ENCODE measurements at places on chromosomes 6 and 20.

DNA sequence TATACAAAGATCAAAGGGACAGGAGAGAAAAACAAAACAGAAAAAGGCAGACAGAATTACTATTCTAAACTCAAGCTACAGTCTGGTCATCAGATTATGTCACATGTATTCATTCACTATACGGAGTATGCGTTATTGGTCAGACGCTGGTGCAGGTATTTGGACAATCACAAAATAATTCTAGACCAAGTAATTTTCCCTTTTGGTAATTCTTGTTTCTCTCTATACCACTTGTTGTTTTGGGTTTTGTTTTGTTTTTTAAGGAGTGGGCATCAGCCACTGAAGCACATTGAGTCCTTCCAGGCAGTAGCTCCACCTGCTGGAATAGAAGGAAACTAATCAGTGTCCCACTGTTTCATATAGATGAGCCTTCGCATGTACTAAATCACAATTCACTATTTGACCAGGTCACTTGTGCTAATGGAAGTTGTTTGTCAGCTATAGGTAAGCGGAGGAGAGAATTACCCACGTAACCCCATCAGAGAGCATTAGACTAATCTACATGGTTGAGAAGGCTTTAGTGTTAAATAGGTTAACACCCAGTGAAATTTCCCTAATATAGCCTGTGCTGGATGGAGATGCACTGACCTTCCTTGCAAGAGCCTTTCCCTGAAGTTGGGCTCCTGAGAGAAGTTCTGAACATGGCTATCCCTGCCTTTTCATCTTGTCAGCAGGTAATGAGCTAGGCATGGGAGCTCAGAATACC, 77.9 kb downstream of the TNFAIP3 start:
- DNase-seq: no peak

DNA sequence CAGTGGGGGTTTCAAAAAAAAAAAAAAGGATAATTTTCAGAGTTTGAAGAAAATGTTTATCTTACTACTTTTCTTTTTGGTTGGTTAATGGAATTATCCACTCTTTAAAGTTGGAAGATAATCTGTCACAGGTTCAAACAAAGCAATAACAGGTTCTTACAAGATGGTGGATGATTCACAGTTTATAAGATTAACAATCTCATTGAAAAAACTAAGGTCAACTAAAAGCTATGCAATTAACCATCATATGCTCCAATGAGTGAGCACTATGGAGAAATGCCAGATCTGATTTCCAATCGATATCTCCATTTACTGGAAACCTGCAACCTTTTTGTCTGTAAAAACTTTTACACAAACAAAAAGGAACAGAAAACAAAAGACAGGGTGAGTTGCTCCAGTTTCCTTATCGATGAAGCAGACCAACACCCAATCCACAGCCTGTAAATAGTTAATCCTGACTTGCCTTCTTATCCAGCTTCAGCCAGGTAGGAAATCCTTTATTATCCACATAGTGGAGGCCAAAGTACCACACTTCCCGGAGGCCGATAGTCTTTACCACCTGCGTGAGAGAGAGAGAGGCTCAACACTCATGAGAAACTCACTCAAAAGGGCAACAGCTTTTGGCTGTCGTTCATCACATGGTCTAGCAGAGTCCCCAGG, 32.4 kb downstream of the EZR start:
- DNase-seq: no peak

GRCh38 chr20:62969179-62969760, 16.8 kb downstream of the SLC17A9 start:
- no peak for DNase-seq

DNA sequence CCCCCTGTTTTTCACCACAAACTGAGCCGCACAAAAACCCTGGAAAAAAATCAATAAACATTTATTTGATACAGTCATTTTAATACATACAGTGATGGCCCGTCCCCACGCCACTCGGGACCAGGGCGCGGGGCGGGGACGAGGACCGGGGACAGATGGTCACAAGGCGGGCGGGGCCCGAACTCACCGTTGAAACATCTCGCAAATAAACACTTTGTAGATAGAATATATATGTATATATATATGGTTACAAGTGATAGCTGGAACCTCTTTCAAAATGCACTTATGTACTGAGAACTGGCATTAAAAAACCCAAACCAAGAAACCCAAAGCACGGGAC, 418 bp upstream of the UCKL1 start:
- DNase-seq: no peak

GRCh38 chr20:21099751-21100577, 6.2 kb downstream of the LINC00237 start:
- no peak for DNase-seq

GRCh38 chr6:11151488-11151887, 40.0 kb upstream of the ERVFRD-1 start:
- DNase-seq: no peak

DNA sequence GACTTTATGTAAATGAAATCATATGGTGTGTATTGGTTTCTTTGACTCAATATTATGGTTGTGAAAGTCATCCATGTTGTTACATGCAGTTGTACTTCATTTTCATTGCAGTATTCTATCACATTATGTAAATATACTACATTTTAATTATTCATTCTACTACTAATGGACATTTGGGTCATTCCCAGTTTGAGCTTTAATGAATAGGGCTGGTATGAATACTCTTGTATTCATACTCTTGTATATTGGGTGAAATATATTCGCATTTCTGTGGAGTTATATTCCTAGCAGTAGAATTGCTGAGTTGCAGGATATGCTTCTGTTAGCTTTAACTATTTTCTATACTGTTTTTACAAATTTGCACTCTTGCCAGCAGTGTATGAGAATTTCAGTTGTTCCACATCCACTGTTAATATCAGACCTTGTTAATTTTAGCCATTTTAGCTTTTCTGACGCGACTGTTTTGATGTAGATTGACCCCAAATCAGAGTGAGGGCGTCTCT, 944.3 kb downstream of the KIF16B start:
- DNase-seq: no peak

DNA sequence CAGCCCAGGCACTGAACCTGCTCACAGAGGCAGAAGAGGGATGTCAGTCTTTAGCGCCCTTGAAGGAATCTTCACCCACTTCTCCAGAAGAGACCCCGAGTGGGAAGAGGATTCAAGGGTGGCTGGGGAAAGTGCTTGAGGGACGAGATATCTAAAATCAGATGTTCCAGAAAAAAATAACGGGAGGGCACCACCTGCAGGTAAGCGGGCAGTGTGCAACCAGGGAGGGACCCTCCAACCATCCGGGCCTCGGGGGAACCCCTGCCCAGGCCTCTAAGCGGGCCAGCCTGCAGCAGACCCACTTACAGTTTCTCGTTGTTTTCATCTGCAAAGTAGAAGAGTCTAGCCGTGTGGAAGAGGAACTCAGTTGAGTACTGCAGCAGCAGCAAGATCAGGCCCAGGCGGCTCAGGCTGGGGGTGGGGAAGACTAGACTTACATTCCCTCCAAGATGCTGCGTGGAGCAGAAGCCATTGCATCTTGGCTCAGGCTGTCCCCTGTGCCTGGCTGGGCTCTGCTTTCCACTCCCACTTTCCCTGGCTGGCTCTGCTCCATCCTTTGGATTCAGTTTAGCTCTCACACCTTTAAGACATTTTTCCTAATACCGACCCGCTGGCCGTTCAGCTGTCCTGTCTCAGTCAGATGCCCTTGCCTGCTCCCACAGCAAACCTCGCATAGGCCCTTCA, 71.0 kb downstream of the TRAM2 start:
- DNase-seq: no peak

DNA sequence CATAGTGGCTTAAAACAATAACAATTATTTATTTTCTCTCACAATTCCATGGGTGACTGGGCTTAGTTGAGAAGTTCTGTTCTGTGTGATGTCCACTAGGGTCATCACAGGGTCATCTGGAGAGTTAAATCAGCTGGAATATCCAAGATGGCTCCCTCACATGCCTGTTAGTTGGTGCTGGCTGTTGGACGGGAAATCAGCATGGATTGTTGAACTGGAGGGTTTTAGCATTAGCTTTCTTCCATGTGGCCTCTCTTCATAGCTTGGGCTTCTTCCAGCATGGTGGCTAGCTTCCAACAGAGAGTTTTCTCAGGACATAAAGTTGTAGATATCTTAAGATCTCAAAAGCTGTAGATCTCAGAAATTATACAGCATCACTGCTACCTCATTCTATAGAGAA, 19.6 kb downstream of the MARCKS start:
- no peak for DNase-seq

DNA sequence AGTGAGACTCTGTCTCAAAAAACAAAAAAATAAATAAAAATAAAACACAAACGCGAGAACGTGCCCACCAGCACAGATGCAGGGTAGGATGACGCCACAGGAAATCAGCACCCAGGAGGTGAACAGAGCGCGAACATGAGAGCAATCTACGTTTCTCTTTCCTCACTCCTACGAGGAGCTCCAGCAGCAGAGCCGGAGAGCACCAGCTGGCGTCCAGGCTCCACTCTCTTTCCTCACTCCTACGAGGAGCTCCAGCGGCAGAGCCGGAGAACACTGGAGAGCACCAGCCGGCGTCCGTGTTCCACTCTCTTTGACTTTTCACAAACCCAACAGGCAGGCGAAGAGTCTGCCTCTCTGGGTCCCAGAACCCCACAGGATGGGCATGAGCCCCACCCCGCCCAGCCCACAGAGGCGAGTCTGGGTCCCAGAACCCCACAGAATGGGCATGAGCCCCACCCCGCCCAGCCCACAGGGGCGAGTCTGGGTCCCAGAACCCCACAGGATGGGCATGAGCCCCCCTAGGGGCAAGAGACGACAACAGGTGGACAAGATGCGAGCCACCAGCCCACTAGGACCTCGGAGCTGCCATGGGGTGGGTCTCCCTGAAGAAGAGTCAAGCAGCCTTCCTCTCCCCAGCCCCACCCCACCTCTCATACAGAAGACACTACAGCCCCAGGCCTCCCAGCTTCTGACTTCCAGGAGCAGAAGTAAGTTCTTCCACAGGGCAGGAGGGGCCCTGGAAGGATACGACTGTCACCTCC, 20.2 kb downstream of the ZBTB46 start:
- no peak for DNase-seq

DNA sequence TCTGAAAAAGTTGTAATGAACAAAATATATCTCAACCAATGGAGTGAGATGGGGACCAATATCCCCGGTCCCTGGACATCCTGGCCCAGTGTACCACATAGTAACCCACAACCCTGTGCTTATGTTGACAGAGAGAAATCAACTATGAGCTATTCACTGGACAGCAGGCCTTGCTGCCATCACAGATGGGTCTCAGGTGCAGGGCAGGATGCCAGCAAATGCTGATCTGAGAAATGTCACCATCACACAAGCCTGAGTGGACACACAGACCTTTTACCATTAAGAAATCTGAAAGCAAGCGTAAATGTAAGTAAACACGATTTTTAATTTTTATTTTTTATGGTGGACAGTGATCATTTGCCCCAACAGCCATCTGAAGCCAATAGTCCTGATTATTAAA, 9.1 kb downstream of the RPP40 start:
- no peak for DNase-seq

DNA sequence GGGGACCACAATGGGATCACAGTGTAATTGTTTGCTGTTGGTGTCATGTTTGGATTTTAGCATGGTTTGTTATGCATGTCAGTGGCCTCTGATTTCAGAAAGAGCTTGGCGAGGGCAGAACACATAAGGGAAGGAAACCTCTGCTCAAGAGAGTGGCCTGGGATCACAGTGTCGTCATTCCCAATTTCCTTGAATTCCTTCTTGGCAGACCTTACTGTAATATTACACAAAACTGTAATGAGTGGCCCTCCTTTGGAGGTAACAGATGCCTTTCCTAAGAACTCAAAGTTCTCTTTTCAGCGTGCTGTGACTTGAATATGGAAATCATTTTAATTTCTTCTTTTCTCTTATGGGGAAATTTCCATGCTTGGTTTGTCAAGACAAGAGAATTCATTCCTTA, 46.9 kb downstream of the JAG1 start:
- no peak for DNase-seq

GRCh38 chr6:35128496-35128895, 12.6 kb downstream of the TCP11 start:
- no peak for DNase-seq

All from fibroblast of skin of left biceps (primary cell).